Smooth muscle cell of the brain vasculature (primary cell): ENCODE measurements at places on chromosomes 2 and 18.
A peak's percentile ranks its signal among the peaks of the same experiment; 100 is the strongest.

DNA sequence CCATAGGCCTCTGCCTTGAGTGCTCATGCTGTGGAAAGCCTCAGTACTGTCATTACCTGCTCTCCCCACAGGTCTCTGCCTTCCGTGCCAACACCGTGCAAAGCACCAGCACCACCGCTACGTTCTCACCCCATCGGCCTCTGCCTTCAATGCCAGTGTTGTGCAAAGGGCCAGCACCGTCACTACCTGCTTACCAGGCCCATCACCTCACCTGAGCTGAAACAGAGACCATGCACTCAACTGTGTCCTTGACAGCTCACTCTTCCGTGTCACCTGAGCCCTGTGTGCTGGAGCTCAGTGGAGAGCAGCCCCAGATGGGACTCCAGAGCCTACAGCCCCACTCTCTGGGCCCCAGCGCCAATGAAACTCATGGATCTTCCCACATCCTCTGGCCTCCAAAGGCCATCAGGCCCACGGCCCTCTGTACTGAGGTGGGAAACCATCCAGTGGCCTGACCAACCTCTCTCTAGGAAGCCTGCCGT lies 62.7 kb downstream of the ZNF516 start:
- DNase-seq, result no peak

GRCh38 chr2:10664652-10665051 lies 25.1 kb downstream of the NOL10 start:
- DNase-seq, result no peak

DNA sequence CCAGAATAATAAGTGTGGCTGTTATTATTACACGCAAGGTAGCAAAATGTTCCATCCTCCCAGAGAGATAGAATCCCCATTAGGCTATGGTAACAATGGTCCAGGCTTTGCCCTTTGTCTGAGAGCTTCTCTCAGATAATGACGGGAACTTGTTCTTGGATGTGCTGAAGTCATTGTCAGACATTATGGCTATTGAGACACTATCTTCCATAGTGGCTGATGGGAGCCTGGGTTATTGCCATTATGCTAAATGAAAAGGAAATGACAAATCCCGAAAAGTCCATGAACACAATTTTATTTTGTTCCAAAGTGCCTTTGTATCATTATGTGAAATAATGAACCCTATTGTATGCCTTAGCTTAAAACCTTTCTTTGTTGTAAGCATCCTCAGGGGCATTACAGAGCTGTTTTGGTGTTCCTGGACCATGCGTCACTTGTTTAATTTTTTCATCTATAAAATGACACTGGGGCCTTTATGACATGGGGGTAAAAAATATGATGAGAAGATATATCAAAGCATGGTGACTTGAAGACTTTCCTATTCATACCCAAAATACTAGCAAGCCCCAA lies 218.5 kb downstream of the KCNS3 start:
- no peak for DNase-seq

- no peak for DNase-seq
These were observed 41.5 kb upstream of the ALK start for GRCh38 chr2:29962922-29963321.

- DNase-seq, result no peak
These were observed 376.3 kb upstream of the UBE2E3 start for GRCh38 chr2:180604077-180604476.

GRCh38 chr2:169222665-169223064 lies 139.7 kb downstream of the LRP2 start:
- DNase-seq, result no peak

GRCh38 chr2:38824906-38825305 lies 46.9 kb downstream of the GEMIN6 start:
- DNase-seq, result no peak

- no peak for DNase-seq
These were observed 40.6 kb upstream of the MAP2 start for GRCh38 chr2:209383212-209383611.

GRCh38 chr18:59458575-59458974 lies 99.5 kb upstream of the LMAN1 start:
- no peak for DNase-seq

DNA sequence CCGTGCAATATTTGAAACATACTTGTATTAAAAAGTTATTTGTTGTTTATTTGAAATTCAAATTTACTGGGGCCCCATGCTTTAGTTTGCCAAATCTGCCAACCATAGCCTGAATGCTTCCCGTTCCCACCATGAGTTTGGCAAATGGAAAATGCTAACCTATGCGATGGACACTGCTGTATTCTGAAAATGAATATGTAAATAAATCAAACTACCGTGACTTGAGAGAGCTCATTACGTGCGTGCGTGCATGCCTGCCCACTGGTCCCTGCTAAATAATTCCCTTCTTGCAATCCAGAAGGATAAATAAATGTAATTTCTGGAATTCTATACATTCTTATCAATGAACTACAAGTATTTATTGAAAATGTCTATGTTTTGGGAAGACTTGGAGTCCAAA lies 3.2 kb downstream of the BOD1L2 start:
- no peak for DNase-seq

GRCh38 chr2:152443771-152444170 lies 108.8 kb downstream of the FMNL2 start:
- DNase-seq, result no peak

DNA sequence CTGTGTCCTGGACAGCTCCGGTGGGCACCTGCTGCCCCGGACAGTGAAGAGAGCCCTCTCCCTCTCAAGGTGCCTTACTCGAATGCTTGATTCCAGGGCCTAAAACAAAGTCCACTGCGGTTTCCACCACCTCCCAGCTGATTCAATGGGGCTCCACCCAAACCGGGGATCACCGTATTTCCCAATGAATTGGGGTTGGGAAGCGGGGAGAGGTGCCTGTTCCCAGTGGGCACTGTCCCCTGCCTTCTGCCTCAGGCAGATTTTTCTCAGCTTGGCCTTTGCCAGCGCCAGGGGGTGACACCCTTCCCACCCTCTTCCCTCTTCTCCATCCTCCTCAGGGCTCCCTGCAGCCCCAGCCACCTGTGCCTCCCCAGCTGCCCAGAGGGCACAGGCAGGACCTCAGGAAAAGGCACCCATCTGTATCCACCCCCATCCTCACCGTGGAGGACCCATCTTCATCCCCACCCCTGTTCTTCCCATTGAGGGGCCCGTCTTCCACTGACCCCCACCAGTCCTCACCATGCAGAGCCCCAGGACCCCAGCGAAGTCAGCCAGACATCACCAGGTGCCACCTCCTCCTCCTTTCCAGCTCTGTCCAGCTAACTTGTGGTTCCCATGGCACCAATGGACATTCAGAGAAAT lies 66.7 kb upstream of the HPCAL1 start:
- no peak for DNase-seq

DNA sequence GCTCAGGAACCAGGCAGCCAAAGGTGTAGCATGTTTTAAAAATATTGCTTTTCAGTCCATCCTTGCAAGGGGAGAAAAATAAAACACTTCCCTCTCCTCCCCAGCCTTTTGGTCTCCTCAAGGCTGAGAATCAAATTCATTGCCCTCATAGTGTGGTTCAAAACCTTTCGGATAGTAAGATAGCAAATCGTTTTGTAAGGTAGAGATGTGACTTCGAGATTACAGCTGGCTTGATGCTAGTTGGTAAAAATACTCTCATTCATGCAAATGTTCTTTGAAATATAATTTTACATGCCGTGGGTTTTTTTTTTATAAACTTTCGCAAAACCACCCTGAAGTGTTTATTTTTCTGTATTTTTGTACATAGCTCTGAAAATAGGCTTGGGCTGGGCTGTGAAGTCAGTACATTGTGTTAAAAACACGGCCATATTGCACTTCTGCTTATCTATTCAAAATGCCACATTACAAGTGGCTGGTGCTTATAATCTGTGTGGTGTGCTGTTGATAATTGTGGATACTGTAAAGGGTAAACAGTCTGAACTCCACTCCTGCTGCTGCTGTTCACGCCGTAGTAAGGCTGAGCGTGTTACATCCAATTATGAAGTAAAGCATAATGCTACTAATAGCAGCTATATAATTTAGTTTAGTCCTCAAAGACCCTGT lies 172.0 kb upstream of the SIX3 start:
- DNase-seq, result no peak

DNA sequence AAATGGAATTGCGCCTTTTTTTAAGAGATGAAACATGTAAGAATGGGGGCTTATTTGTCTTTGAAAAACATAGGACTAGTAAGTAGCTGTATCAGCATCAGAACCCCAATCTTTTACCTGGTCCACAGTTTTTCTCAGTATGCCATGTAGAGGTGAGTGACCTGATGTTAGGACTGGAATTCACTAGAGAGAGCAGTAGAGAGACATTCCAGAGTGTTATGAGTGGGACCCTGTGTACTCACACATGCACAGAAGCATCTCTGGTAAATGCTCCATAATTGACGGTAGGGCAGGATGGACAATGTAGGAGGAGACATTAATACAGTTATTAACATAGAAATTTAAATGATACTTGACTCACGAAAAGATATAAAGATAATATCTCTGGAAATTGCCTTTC lies 1.4 kb upstream of the GALNT13 start:
- DNase-seq, result no peak

- DNase-seq, result no peak
These were observed 7.6 kb upstream of the TNS1 start for GRCh38 chr2:218010140-218010983.

- DNase-seq, result peak; percentile 88
These were observed 65.7 kb downstream of the SPRED2 start for GRCh38 chr2:65366595-65367125.

- no peak for DNase-seq
These were observed 23.0 kb upstream of the FAM171B start for GRCh38 chr2:186670831-186671230.

- DNase-seq, result no peak
These were observed 149.4 kb upstream of the SLC1A4 start for GRCh38 chr2:64839844-64840243.

- DNase-seq, result no peak
These were observed 14.6 kb upstream of the NPPC start for GRCh38 chr2:231940795-231941194.

GRCh38 chr2:239405071-239405470 lies 4.3 kb upstream of the HDAC4 start:
- DNase-seq, result no peak

DNA sequence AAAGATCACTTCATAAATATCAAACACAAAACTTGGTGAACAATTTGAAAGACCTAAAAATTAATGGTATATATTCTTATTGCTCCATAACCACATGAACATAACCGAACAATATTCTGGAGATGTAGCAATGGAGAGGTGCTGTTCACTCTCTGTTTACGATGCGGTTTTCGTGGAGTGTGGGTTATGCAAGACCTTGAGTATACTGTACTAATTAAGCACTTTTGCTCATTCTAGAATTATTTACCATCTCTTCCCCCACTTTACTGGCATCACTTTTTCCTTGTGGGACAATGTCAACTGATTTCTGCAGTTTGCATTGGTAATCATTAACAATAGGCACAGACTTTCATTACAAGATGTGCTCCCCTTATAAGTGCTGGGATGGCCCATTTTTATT lies 97.6 kb downstream of the RAPH1 start:
- DNase-seq, result no peak

GRCh38 chr2:33391529-33392255 lies 84.8 kb upstream of the RASGRP3 start:
- no peak for DNase-seq

- DNase-seq, result no peak
These were observed 41.9 kb upstream of the TANC1 start for GRCh38 chr2:158926478-158926948.

DNA sequence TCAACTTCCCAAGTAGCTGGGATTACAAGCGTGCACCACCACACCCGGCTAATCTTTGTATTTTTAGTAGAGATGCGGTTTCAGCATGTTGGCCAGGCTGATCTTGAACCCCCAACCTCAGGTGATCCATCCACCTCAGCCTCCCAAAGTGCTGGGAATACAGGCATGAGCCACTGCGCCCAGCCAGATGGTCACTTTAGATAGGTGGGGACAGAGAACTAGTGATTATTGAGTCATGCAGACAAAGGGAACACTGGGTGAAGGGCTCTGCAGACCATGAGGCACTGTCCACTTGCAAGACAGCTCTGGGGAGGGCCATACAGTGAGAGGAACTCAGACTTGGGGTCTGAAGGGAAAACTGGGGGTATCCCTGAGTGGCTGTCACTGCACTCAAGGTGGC lies 58.4 kb upstream of the POMC start:
- no peak for DNase-seq

- DNase-seq, result no peak
These were observed 286.5 kb downstream of the THSD7B start for GRCh38 chr2:137051778-137052398.

GRCh38 chr2:20362701-20363435 lies 12.2 kb upstream of the PUM2 start:
- no peak for DNase-seq

DNA sequence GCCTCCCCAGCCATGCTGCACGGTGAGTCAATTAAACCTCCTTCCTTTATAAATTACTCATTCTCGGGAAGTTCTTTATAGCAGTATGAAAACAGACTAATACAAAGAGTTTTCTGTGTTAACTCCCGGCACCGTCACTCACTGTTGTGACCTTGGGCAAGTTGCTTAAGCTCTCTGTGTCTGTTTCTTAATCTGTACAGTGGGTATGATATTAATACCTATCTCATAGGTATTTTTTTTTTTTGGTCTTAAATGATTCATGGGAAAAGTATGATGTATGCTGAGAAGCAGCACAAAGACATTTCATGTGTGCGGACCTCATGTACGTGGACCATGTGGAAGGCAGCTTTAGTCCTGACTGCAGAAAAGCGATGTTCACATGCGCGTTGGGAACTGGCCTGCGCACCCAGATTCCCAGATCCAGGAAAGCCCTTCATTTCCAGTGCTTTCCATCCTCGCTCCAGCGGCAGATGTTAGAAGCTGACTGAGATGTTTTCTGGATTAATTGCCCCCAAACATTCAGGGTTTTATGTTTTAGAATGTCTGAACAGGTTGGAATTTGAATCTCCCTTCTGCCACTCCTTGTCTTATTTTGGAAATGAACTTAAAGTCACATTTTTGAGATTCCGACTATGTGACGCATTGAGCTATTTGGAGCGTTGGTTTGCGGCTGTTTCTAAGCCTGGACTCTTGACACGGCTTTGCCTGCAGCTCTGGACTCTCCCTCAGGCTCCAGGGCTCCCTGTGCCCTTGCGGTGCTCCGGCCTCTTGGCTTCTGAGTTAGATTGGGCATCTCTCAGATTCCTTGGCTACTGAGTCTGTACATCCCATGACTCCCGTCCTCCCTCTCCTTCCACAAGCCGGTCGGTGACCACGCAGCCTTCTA lies 61.4 kb downstream of the SLC4A3 start:
- no peak for DNase-seq

DNA sequence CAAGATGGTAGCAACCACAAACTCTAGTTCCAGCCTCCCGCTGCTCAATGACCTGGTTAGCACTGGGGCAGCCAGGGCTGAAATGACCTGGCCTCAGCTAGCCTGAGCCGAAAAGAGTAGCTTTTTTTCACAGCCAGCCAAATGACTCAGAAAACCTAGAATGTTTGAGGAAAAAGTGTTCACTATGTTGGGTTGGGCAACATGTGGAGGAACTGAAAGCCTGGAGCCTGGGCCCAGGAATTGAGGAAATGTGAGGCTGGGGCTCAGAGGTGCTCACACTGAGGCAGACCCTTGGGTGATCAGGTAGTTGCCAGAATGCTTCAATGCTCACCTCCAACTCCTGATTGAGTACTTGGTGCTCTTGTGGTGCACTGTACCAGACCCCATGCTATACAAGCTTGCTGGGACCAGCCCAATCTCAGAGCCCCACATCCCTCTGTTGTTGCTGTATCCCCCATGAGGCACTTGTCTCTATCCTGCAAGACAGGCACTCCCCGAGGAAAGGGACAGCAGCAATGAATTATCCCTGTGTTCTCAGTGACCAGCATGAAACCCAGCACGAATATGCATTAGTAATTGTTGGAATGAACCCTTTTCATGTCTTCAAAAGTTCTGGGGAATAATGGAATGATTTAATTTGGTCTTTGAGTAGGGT lies 116.2 kb downstream of the USP34 start:
- no peak for DNase-seq

- DNase-seq, result no peak
These were observed 49.8 kb downstream of the FBLN7 start for GRCh38 chr2:112187805-112188596.
